ENCODE measurements at places on chromosomes 16 and 17.

DNA sequence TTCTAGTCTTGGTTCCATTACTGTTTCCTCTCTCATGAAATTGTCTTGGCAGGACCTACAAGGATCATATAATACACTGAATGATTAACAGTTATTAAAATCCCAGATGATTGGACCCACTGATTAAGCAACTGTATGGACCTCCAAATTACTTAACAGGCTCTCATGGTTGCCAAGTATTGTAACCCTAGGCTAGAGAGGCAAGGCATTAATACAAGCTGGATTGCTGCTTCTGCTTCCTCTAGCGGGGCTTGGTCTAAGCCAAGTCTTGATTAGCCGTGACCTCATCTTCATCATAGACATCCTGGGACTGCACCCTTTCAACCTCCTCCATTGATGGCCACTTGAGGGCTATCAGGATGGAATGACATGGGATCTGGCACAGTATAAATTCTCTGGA, 46.9 kb downstream of the SYCE1L start:
- DNase-seq: no peak

- no peak for DNase-seq
These were observed 17.6 kb upstream of the KDM8 start for GRCh38 chr16:27185776-27186130.

- DNase-seq: no peak
These were observed 78.9 kb upstream of the RPH3AL start for GRCh38 chr17:431494-431893.

DNA sequence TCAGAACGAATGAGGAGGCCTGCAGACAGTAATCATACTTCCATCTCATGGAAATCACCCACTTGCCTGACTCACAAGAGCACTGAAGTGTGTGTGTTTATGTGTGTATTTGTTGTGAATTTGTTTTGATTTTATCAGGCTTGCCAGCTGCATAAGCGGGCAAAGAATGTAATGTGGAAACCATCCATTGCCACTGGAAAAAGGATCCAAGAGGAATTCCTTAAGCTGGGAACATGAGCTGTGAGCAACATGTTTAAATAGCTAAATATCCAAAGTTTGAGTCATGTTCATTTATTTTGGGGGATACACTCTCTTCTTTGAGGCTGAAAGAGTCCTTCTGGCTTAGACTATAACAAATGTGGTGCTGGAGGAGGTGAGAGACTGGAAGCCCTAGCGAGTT, 198.4 kb upstream of the TBX2 start:
- DNase-seq: no peak

DNA sequence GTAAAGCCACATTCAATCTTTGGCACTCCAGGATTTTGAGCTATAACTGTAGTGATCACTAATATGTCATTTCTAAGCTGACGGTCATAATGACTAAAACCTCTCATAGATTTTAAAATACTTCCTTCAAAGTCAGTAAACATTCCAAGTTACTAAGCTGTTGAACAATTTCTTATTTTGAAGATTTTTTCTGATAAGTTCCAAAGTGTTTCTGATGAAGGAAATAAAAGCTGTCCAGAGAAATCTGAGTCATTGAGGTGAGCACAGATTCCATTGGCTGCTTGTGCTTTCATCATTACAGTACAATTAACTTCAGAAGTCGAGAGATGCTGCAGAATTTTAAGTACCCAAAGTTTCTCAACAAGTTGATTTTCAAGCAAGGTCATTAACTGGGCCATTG, 23.9 kb downstream of the NLRC5 start:
- DNase-seq: no peak

- no peak for DNase-seq
These were observed 18.0 kb upstream of the CEP20 start for GRCh38 chr16:15906439-15906838.

GRCh38 chr17:78048346-78049292, 79.9 kb downstream of the TMC6 start:
- DNase-seq: no peak

DNA sequence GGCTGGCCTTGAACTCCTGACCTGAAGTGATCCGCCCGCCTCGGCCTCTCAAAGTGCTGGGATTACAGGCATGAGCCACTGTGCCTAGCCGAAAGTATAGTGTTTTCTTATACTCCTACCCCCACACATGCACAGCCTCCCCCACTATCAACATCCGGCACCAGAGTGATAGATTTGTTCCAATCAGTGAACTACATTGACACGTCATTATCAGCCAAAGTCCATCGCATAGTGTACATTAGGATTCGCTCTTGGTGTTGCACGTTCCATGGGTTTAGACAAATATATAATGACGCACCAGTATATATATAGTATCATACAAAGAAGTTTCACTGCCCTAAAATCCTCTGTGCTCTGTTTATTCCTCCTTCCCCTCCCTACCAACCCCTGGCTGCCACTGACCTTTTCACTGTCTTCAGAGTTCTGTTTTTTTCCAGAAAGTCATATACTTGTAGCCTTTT, 11.9 kb upstream of the TM4SF5 start:
- no peak for DNase-seq

GRCh38 chr17:66018786-66019185, 173.1 kb downstream of the CEP112 start:
- no peak for DNase-seq

GRCh38 chr17:65222214-65222738, 85.1 kb downstream of the RGS9 start:
- DNase-seq: no peak

- no peak for DNase-seq
These were observed 7.1 kb downstream of the COPZ2 start for GRCh38 chr17:48030531-48030930.

GRCh38 chr16:67345401-67345800, 18.8 kb downstream of the LRRC36 start:
- no peak for DNase-seq

DNA sequence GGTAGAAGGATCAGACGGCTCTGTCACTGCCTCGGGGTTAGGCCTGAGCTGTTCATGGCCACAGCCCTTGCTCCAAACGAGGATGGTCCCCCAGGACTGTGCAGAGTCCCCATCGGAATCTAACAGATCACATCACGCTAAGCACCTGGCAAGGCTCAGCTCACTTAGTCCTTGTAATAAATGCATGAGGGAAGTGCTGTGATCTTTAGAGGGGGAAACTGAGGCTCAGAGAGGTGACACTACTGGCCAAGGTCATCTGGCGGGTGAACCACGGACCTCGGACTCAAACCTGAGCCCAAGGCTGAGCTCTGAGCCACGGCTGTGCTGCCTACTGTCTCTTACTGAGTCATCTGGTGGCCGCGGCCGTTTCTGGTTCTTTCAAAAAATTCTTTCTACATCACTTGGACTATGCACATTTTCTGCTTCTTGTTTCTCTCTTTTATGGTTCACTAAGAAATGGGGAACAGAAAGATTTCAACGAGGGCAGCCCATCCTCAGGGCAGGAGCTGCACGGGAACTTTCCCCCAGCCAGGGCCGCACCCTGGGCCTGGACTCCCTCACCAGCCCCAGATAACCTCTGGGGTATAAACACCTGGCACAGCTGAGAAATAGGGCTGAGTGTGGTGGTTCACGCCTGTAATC, 55.6 kb downstream of the COTL1 start:
- no peak for DNase-seq

DNA sequence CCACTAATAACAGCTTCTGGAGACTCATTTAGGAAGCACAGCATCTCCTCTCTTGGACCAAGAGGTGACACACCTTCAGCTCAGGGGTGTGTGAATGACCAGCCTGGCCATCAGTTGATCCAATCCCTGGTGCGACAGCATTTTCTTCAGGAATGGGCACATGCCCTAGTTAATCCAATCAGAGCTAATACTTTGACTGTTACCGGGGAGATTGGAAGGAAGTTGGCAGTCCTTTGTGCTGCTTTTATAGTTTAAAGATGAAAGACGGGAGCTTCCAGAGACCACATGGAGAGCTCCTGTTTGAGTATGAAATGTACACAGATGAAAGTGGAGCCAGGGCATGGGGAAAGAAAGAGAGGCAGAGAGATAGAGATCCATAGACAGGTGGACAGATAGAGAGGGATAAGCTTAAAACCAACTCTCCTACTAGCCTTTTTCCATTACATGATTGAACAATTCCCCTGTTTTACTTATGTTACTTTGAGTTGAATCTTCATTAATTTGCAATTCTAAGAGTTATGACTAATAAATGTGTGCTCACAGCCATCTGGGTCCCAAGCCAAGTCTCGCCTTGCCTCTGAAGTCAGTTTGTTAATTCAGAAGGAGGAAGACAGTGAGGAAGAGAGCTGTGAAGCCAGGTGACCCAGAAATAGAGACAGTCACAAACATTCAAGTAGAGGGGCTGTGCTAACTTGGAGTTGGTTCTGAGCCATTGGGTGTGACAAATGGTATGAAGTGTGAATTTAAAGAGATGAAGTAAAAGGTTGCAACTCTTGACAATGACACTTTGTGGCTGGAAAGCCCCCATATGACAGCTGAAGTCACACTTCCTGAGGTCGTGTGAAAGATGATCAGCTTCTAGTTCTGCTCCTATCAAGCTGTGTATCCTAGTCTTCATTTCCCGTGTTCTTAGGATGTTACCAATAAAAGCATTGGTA, 120.0 kb upstream of the GOT2 start:
- DNase-seq: no peak

GRCh38 chr17:50188921-50189549, 12.4 kb downstream of the COL1A1 start:
- DNase-seq: no peak

DNA sequence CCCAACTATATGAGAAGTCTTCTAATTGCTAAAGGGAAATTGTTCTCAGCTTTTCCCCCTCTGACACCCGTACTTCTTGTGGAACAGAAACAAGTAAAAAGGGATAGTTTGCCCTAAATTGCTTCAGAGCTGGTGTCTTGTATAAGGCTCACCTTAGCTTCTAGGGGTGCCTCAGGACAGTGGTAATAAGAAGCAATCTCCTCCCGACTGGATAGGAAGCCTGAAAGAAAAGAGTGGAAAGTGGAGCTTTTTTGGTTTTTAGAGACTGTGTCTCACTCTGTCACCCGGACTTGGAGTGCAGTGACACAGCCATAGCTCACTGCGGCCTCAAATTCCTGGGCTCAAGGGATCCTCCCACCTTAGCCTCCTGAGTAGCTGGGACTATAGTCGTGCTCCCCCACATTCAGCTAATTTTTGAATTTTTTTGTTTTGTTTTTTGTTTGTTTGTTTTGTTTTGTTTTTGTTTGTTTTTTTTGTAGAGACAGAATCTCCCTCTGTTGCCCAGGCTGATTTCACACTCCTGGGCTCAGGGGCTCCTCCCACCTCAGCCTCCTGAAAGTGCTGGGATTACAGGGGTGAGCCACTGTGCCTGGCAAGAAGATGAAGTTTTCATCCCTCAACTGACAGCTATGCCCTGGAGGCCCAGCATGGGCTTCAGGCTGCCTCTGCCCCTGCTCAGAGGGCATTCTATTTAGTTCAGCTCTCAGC, 3.4 kb downstream of the TAT start:
- no peak for DNase-seq

- peak; percentile 82 for DNase-seq
These were observed 14.2 kb upstream of the C17orf78 start for GRCh38 chr17:37361543-37361942.

GRCh38 chr17:27947005-27947406, 53.8 kb upstream of the LYRM9 start:
- no peak for DNase-seq

GRCh38 chr16:67312719-67313118, 13.8 kb downstream of the KCTD19 start:
- DNase-seq: no peak

GRCh38 chr16:59596693-59597092, 862.6 kb upstream of the GOT2 start:
- no peak for DNase-seq

GRCh38 chr16:49562228-49562627, 188.6 kb downstream of the C16orf78 start:
- DNase-seq: no peak

DNA sequence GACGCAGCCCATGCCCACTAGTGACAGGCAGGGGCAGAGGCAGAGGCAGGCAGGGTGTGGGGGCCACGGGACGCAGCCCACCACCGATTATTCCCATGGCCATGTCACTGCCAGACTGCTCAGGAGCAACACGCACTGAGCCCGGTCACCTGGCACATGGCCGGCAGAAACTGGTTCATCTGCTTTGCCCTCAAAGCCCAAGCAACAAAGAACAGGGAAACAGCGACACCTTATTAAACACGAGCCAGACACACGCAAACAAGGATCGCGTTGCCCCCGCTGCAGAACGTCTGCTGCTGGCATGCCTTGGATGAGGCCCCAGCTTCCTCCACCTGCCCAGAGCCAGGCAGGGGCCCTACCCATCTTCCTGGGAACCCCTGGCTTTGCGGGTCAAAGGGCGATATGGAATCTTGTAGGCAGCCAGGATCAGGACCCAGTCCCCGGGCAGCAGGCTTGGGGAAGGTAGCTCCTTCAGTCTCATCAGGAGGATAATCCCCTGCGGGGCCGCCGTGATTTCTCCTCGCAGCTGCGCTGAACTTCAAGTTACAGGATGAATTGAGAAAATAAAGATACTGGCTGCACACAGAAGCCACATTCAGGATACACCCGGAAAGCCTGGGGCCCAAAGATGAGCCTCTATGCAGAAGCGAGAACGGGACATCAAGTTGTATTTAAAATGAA, 4.8 kb downstream of the TBC1D16 start:
- DNase-seq: no peak

GRCh38 chr17:4987767-4988567, 492 bp upstream of the CAMTA2 start:
- DNase-seq: no peak

DNA sequence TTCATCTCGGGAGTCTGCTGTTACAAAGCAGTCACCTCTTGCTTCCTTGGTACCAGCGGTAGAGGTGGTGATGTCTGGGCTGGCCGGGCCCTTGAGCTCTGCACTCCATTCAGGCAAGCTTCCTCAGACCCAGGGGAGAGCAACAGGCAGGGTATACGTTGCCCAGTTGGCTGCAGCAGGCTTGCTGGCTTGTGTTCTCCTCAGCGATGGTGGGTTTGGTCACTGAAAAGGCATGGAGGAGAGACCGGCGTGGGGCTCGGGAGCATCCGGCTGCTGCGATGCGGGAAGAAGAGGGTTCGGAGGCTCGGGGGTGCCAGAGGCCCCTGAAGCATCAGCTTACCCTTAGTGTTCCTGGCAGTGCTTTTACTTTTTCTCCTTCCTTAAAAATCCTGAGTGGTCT, 25.8 kb downstream of the SAP30BP start:
- no peak for DNase-seq

Data from keratinocyte (primary cell).